ENCODE measurements at places on chromosomes 2 and 18.

DNA sequence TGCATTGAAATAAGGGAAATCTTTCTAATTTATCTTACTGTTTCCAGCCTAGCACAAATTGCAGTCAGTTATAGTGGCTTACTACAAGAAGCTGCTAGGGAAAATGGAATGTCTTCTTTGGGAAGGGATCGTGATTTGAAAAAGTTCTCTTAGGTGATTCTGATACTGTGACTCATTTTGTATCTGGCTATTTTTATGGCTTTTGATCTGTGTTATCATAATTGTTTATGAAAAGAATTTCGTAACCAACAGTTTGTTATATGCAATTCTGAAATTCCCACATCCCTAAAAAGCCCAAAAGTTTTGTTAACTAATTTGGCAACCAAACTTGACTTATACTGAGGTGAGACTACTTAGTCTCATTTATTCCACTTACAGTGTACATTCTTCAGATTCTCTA is 12.4 kb downstream of the PTPN4 start:
- no peak for DNase-seq

DNA sequence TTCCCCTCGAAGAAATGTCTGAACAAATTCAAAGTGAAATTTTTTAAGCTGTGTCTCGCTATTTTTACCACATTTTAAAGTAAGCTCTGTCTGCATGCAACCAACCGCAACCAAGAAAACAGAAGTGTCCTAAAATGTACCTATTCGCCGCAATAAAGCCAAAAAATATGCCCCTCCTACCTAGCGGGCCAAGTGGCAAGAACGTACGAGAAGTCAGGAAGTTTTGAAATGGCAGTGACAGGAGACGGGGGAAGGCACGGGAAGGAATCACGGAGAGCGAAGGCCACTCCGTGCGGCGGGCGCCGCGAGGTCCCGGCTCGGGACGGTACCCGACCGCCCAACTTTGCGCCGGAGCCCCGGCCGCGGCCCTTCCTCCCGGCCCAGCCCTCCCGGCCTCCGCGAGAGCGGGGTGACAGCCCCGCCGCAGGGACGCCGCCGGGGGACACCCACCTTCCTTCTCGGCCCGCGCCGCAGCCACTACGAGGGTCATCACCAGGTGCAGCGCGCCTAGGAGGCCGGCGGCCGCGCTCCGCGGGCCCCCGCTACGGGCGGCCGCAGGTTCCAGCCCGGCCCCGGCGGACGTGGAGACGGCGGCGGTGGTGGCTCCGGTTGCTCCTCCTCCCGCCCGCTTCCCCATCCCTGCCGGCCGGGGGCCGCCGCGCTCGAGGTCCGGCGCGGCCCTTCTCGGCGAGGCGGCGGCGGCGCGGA is 568 bp downstream of the TMEM131 start:
- peak; percentile 43 for DNase-seq

DNA sequence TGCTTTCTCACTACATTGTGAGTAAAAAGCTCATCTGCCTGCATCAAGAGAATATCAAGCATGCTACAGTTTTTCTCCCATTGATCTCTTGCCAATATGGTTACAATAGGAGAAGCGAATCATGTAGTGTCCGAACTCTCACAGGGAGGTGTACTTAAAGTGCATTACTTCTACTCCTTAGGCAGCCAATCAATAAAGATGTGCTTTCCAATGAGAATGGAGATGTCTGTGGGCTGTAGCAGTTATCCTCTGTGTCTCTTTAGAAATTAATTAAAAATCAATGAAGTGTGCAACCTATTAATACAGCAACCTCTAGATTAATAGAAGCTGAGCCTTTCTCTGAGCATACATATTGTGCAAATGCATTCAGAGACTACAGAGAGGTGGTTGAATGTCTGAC is 883.7 kb downstream of the CPS1 start:
- no peak for DNase-seq

DNA sequence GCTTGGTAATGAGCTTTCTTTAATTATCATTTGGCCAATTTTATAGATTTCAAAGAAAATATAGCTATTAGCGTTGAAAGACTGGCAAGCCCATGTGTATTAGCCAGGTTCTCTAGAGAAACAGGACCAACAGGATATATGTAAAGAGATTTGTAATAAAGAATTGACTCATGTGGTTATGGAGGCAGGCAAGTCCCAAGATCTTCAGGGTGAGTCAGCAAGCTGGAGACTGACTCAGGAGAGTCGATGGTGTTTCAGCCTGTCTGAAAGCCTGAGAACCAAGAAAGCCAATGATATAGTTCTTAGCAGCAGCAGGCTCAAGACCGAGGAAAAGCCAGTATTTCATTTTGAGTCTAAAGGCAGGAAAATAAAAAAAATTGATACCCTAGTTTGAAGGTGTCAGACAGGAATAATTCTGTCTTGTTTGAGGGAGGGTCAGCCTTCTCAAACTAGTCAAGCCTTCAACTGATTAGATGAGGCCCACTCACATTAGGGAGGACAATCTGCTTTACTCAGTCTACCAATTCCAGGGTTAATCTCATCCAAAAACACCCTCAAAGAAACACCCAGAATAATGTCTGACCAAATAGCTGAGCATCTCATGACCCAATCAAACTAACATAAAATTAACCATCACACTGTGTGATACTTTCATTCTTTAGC is 78.3 kb upstream of the CRIM1 start:
- DNase-seq, result no peak

DNA sequence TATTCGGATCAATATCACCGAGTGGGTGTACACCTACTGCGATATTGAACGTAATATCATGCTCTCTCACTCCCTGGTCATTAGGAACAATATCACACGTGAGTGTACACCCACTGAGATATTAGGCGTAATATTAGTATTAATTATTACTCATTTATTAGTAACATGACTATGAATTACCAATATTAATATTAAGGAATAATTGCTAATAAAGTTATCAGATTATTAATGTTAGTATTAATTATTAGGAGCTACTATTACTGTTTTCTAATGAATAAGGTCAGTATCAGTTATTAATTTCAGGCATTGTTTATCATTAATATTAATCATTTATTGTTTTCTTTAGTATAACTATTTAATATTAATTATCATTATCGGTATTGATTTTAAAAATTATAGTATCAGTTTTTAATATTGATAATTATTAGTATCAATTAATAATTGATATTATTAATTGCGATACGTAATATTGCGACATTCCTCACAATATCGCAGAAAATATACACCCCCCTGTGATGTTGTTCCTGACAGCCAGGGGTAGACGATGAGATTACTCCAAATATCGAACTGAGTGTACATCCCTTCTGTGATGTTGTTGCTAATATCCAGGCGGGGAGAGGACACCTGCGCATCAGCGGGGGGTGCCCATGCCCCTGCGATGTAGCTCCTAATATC is 84.2 kb downstream of the DAPL1 start:
- no peak for DNase-seq

DNA sequence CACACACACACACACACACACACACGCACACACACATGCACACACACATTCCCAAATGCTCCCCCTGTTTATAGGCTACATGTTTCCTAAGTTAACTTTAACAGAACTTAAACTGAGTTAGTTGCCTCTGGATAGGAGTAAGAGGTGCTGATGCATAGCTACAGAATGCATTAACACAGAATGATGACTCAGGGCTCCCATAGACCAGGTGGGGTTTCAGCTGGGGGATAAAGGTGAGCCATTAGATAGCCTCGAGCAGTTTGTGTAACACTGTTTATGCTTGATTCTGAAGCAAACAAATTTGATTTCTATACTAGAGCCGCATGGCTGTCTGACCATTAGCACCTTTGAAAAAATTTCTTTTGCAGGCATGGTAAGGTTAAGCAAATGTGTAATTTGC is 741.0 kb downstream of the PLCL1 start:
- DNase-seq, result no peak

- DNase-seq, result no peak
Observed at GRCh38 chr2:105338020-105338385, 663 bp downstream of the C2orf49 start.

GRCh38 chr2:29247336-29247914 is 132.2 kb downstream of the CLIP4 start:
- no peak for DNase-seq

GRCh38 chr2:228613133-228613850 is 431.8 kb upstream of the SPHKAP start:
- no peak for DNase-seq

DNA sequence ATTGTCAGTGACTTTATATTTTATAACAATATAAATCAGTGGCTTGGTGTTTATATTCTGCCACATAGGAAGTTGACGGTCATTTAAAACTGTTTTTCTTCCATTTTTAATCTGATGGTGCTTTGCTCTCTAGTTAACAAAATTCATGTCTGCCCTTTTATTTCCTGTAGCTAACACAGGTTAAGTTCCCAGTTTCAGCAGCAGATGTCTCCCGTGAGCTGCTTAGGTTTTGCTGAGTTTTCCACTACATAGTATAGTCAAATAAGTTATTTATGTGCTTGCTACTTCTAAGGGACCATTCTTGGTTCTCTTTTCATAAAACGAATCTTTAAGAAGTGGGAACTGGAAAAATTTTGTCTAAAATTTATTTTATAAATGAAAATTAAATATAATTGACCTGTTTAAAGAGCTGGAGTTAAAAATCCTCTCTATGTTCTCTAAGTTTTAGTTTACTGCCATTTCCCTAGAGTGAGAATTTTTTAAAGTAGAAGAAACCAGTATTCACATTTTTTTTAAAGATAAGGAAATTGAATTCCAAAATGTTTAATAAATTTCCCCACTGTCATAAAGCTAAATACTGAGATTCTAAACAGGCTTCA is 20.6 kb downstream of the HTR2B start:
- DNase-seq, result peak; percentile 35

- no peak for DNase-seq
Observed at GRCh38 chr2:12162269-12163247, 416.1 kb downstream of the LPIN1 start.

DNA sequence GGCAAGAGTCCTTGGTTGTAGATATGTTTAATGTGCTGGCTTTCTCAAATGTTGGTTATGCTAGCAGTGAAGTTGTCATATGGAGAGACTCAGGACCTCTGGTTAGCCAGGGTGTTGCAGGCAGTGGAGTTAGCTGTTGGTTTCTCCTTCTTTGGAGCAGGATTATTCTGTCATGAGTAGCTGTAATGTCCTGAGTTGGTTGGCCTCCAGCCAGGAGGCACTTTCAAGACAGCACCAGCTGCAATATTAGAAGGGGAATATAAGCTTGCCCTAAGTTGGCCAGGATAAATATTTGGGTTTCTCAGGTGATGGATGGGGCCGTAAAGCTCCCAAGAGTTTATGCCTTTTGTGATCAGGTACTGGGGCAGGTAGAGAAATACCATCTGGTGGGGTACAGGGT is 65.5 kb downstream of the MSTN start:
- DNase-seq, result no peak

GRCh38 chr2:8684878-8685696 is 3.2 kb downstream of the ID2 start:
- peak; percentile 25 for DNase-seq

All from stimulated activated CD8-positive, alpha-beta memory T cell treated with anti-CD3 and anti-CD28 coated beads, Interleukin-7, amount 100 ng/mL, for 4 hours (primary cell).